ENCODE measurements at places on chromosomes 1 and 21. TPM values are rescaled to one million over a fixed set of nuclear protein-coding genes. Genes with fewer than 3 reads are reported as not detected.

The SH2D1B gene
- total RNA-seq = not detected

DNA sequence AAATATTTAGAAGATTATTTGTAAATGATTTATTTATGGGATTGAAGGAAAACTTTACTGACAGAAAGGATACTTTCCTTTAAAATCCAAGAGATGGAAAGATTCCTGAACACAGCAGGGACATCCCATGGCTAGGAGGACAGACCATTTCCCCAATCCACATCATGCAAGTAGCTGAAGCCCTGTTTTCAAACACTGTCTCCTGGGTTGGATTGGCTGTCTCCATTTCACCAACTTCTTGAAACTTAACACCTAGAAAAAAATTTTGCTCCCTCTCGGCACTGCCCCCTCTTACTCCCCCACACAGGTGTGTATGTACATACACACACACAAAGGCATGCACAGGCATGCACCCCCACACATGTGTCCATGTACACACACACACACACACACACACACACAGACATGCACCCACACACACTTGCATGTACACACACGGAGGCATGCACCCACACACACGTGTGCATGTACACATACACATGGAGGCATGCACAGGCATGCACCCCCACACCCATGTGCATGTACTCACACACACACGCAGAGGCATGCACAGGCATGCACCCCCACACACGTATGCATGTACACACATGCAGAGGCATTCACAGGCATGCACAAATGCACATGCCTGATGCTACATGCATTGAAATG is 320.0 kb downstream of the CHRM3 start:
- DNase-seq = no peak

DNA sequence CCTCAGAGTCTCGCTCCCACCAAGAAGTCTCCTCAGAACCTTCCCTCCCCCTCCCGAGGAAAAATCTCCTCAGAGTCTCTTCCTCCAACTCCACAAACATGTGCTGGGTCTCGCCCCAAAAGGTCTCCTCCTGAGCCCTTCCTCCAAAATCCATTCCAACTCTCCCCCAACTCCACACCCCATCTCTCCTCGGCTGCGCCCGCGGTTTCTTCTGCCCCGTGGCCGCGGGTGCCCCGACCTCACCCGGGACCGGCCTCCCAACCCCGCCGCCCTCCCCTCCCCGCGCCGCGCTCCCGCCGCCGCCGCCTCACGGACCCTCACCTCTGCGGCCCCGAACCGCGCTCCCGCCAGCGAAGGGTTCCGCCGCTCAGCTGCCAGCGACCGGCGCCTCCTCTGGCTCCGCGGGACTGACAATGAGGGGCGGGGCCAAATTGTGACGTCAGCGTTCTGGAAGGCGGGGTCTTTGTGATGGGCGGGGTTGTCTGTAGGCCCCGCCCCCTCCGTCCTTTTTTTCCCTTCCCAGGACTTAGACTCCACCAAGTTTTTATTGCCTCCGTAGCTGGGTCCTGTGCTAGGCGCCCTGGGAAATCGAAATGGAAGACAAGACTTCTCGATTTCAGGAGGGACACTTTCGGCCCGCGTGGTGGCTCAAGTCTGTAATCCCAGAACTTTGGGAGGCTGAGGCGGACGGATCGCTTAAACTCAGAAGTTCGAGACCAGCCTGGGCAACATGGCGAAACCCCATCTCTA is at the start of gene LUZP1:
Gene LUZP1 (minus strand): TSS at position 412 of the 750 bp plus-strand sequence.
- DNase-seq = peak; percentile 91

GRCh38 chr21:24289539-24289938 is 1317.7 kb downstream of the MRPL39 start:
- DNase-seq = no peak

DNA sequence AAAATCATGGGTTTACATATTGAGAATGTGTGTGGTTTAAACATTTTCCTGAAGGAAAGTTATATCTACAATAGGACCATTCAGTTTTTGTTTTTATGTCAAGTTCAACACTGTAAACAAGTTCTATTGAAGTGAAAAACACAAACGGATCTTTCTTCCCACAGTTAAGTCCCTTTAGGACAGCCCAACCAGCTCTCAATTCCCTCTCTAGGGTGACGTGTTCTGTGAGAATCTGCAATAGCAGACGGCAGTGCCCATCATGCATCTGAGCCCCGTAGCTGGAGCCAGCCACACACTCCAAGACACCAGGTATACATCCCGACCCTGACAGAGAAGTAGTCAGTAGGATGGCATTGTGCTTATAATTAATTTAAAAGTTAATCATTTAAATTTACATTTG is 26.3 kb upstream of the IVNS1ABP start:
- DNase-seq = no peak

DNA sequence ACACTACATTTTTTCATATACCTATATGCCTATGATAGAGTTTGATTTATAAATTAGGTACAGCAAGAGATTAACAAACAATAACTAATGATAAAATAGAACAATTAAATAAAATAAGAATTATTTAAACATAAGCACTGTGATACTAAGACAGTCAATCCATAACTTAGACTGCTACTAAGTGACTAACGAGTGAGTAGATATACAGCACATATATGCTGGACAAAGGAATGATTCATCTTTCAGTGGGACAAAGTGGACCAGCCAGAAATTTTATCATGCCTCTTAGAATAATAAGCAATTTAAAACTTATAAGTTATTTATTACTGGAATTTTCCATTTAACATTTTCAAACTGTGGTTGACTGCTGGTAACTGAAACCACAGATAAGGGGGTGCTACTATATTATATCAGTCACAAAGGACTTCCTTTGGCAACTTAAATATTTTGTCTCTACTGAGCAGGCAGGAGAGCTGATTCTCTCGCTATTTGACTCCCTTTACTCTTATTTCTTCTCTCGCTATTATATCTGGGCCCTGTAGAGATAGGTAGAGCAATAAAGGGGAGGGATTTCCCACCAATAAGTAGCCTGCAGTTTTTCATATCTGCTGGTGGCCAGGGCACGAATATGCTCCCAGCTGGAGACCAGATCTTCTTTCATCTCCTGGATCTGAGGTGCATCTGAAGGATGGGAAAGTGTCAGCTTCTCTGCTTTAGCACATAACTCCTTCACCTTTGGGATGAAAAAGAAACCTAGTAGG is 10.8 kb downstream of the SPTA1 start:
- no peak for DNase-seq
